ENCODE measurements at places on chromosomes 3 and 15. TPM values are rescaled to one million over a fixed set of nuclear protein-coding genes. Genes with fewer than 3 reads are reported as not detected.

DNA sequence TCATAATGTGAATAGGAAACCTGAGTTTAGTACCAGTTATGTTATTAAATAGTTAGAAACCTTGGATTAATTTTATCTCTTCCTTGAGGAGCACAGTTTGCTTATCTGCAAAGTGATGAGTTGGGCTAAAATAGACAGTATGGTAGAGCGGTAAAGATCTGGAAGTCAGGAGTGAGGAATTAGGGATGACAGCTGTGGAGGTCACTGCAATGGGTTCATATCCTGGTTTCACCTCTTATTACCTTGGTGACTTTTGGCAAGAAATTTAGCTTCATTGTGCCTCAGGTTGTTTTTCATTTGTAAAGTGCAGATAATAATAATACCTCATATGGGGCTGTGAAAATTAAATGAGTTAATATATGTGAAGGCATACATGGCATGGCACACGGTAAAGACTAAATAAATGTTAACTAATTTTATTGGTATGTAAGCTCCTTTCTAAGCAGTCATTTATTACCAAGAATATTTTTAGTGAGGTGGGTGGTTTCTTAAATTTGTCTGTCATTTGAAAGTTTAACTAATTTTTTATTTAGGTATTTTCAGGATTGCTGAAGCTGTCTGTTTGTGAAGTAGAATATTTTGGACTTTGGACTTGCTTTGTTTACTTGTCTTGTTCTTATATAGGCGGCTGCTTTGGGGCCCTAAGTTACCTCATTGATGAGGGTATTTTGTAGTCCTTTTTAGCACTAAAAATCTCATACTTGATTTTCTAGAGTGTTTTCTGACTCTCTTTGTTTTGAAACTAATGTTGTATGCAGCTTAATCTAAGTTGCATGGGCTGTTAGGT is 41.8 kb downstream of the SLMAP start:
- no peak for DNase-seq

The GADL1 gene
- not detected for total RNA-seq

DNA sequence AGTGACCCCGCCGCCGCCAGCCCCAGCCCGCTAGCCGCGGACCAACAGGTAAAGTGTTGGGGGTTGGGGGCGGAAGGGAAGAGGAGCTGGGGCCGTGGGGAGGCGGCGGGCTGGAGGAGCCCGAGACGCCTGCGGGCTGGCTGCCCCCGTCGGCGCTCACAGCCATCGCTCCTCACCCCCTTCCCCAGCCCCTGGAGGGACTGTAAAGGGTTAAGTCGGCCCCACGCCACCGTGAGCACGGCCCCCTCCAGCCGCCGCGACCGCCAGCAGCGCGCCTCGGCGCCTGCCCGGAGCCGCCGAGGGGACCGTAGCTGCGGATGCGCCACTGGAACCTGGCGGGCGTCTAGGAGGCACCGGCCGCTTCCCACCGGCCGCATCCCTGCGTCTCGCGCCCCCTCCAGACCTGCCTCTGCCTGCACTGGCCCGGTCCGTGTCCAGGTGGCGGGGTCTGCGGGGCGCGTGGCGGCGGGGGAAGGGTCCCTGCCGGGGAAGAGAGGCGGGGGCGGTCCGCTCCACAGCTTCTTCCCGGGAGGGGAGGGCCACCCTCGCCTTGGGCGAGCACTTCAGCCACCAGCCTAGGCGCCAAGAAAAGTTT is 522 bp downstream of the MED12L start:
- DNase-seq: no peak

GRCh38 chr3:107841831-107842230 is 249.0 kb downstream of the CD47 start:
- DNase-seq: no peak
